8988T (cell line): ENCODE measurements at places on chromosomes 7 and 10.

DNA sequence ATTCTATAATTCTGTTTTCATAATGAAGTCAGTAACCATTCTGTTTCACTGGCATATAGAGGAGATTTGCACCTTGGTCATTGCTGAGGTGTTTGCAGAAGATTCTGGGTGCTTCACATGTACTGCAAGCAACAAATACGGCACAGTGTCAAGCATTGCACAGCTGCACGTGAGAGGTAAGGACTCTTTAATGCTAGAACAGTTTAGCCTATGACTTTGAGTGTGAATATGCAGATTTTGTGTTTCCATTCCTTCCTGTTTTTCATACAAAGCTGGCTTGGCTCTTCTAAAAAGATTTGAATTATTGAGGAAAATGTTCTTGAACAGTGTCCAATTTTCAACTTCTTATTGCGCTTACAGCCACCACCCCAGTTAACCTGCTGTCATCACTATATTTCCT is 56.4 kb downstream of the MYPN start:
- DNase-seq, result no peak

- DNase-seq, result no peak
Measured at GRCh38 chr7:5708271-5708670, 73.2 kb downstream of the RNF216 start.

DNA sequence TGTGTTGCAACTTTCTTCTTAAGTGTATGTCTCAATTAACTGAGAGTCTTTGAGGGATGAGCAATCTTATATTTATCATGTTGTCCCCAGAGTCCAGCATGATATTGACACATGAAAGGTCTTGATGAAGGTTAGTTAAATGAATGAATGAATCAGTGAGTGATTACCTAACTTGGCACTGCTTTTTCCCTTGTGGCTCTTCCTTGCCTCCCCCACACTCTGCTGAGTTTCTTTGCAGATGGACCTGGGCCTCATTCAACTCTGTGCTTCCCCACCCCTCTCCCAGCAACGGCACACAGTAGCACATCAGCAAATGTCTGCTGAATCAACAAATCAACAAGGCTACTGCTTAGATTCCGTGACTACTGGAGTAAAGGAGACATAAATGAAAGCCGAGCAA is 235.1 kb upstream of the CXCL12 start:
- DNase-seq, result no peak

GRCh38 chr10:69456880-69457693 is 5.8 kb downstream of the TSPAN15 start:
- no peak for DNase-seq

DNA sequence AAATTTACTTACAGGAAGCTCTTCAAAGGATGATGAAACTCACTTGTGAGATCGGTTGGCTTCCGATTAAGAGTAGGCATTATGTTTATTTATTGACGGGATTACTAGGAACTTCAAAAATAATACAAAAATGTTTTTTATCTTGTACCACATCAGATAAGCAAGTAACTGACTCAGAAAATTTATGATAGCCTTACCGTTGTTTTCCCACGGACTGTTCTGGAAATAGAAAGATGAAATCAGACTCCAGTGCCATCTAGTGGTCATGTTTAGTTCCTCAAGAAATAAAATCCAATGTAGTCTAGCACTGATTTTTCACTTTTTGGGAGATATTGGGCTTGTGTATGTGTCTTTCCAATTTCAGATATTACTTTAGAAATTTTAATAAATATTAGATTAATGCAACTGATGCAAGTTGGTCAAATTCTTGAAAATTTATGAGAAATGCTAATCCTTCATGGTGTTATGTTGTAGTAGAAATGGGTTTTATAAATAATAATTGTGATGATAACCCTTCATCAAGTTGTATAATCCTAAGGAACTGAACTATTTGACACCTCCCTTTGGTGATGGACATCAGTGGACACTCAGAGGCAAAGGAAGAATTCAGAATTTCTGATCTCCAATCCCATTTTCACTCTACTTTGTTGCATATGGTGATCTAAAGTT is 168.8 kb downstream of the TMEM26 start:
- DNase-seq, result no peak

GRCh38 chr10:5413012-5413938 is 918 bp downstream of the NET1 start:
- DNase-seq, result no peak

- no peak for DNase-seq
Measured at GRCh38 chr10:5502571-5503476, 3.5 kb upstream of the CALML5 start.

DNA sequence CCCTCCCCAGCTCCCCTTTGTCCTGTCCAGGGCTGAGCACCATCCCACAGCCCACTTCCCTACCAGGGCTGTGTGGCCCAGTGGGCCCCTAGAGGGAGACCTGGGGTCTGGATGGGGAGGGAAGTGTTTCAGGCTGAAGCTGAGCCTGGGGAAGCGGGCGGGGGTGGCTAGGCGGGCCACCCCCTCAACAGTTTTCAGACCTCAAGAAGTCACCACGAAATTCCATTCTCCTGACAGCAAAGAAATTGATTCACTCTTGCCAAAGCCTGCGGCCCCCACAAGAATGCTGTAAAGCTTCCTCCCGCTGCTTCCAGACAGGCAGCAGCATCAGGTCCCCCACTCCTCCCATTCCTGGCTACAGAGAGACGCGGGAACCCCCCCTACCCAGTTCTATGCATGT is 2.5 kb upstream of the LFNG start:
- DNase-seq, result peak; percentile 76

DNA sequence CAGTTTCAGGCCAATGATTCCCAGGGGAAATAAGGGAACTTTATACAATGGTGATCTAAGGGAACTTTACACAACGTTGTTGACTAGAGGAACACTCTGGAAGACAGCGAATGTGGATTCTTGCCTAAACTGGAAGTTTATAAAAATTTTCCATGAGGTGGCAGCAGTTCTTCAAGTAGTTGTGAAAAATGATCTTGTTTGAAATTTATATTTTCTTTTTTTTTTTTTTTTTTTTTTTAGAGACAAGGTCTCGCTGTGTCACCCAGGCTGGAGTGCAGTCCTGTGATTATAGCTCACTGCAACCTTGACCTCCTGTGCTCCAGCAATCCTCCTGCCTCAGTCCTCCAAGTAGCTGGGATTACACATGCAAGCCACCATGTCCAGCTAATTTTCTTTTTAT is 32.1 kb upstream of the GTF2I start:
- no peak for DNase-seq

- DNase-seq, result no peak
Measured at GRCh38 chr7:1106793-1107421, 19.0 kb downstream of the GPER1 start.

DNA sequence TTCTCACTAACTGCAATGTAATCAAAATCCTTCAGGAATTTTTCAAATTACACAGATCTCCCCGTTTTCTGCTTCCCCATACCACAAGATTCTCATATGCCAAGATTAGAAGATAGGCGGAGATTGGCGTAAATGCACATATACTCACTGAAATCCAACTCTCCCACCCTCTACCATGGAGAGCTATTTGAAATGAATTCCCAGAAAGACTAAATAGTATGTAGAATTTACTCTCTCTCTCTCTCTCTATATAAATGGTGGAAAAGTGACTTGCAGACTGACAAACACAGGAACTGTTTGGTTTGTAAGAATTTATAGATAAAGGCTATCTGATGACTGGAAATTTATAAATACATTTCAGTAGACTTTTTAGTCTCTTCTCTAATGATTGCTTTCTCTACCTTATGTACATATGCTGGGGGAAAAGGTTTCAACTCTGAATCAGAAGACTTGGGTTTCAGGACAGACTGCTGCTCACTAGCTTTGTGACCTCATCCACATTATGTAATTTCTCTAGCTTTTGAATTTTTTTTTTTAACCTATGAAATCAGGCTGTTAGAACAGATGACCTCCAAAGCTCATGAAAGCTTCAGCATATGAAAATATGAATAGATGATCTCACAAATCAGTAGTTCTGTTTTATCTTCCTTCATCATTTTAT is 67.8 kb upstream of the CSTF2T start:
- no peak for DNase-seq

GRCh38 chr10:102117391-102118159 is 2.6 kb downstream of the LDB1 start:
- DNase-seq, result no peak

DNA sequence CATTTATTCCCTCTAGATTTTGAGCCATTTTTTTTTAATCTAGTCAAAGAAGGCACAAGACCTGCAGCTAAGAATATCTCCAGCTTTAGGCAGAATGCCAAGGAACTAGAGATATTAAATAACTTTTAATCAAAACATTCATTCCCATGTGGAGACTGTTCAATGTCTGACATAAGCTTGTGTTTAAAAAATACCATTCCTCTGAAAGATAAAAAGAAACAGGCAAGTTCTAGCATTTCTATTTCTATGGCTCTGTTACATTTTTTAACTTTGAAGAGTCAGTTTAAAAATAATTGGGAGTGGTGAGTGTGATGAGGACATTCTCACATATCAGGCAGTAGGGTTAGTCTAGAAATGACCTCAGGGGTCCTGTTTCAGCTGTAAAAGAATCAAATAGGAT is 48.0 kb downstream of the RHOBTB1 start:
- no peak for DNase-seq

DNA sequence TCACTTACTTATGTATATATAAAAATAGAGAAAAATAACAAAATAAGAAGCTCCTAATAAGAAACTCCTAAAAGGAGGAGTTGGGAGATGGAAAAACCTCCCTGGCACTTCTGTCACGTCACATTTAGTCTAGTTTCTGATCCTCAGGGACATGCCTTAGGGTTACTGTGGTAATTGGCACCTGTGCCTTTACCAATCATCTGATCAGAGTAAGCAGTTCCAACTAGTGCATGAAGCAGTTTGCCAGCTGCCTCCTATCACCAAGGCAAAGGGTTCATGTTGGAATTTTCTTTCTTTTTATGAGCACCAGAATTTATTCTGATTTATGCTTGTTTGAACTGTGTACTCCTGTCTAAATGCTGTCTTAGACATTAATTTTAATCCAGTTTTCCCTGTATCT is 49.9 kb downstream of the ARL4A start:
- no peak for DNase-seq

DNA sequence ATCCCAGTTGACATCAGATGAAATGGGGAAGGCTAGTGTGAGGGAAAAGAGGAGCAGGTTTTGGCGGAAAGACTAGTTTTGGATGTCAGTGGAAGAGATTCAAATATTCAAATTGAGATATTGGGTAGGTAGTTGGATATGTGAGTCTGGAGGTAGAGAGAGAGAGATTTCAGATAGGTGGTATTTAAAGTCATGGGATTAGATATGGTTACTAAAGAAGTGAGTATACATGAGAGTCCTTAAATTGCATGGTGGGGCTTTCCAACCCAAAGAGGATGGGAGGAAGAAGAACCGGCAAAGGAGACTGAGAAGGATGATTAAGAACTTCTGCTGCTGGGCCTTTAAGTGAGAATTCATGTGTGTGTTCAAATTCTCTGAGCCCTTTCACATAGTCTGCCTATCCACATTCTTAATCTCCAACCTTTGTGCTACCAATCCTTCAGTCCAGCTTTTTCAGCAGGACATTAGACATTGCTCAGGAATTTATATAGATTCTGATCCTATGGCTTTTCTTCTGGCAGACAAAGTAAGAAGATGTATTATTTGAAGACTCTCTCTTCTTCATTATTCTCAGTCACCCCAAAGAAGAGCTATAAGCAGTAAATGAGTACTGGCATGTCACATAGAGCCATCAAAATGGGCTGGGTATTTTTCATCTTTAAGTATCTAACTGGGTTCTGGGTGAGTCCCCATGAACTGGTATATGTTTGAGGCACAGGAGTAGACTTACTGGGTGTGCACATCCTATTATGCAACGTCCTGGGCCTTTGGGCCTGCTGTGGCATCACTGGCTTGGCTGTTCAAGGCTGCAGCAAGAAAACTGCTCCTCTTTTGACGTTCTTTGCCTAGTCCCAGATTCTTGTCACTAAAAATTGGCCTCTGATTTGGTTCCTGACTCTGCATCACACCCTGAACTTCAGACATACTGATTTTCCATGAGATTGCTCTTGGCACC is 33.6 kb downstream of the ST7 start:
- DNase-seq, result no peak

GRCh38 chr10:21172542-21172929 is 275.4 kb upstream of the NEBL start:
- no peak for DNase-seq

GRCh38 chr10:78936412-78937342 is 132.1 kb upstream of the ZMIZ1 start:
- DNase-seq, result no peak
